ENCODE measurements at places on chromosomes 2 and 18.

DNA sequence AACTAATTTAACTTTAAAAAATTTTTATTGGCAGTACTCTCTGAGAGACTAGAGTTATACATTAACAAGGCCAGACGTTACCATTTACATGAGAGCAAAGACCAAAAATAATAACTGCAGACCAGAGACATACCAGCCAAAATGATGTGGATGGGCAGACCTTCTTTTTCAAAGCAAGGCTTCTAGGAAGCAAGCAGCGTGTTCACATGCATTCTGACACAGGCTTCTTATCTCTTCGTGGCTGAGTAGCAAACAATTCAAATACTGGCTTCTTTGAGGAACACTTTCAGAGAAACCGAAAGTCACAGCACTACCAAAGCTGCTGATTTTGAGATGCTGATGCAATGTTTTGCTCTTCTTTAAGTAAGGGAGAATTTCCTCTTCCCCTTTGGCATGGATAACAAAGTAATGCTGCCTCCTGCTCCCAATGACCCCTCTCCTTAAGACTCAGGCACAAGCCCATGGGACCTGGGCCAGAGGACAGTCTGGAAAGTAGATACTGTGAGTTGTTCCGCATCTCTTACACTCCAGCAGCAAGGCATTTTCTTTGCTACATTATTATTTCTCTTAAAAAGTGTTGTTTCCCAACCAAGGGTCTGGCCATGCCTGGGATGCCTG lies 181.9 kb downstream of the MREG start:
- DNase-seq = no peak

GRCh38 chr2:64620661-64621060 lies 33.1 kb downstream of the SERTAD2 start:
- no peak for DNase-seq

GRCh38 chr2:189552991-189553404 lies 27.6 kb downstream of the SLC40A1 start:
- no peak for DNase-seq

DNA sequence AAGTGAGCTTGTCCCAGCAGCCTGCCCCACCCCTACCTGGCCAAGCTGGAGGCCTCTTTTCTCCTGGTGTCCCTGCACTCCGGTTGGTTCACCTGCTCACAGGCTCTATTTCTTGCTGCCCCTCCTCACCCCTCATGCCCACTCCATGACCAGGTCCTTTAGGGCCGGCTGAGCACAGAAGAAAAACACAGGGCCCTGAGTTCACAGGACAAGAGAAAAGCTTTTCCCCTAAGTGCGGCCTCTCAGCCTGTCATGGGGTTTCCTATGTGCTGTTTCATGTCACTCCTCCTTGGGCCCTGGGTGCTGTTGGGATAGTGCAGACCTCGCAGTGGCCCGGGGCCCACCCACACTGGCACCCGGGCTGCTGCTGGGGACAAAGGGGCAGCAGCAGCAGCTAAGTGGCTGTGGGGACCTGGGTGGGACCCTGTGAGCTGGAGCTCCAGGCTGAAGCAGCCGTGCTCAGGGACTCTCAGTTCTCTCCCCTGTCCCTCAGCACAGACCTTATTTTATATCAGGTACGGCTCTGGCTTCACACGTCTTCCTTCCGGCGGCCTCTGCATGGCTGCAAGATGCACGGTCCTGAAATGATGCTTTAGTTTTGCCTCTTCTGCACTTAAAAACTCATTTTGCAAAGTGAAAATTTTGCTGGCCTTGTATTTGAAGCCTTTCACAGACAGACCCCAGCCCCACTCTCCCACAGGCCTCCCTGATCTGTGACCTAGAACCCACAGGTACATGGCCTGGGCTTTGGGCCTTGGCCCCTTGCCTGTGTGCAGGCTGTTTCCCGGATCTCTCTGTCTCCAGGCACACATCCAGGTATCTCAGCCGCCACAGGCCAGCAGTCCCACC lies 71.8 kb downstream of the SH3RF3 start:
- DNase-seq = no peak

DNA sequence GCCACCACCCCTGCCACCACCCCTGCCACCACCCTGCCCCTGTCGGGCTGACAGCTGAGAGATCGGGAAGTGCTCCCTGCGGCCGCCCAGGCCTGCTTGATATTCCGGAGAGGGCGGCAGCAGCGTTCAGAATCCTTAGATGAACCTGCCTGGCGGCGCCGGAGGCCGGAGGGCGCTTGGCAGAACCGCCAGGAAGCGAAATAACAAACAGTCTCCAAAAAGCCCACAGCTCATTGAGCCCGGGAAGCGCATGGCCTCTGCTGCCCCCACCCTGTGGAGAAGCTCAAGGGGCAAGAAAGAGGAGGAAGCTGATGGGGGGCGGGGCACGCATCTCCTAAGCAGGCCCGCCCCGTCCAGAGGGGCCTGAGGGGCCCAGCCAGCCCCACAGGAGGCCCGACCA lies 92.2 kb upstream of the MBOAT2 start:
- no peak for DNase-seq

DNA sequence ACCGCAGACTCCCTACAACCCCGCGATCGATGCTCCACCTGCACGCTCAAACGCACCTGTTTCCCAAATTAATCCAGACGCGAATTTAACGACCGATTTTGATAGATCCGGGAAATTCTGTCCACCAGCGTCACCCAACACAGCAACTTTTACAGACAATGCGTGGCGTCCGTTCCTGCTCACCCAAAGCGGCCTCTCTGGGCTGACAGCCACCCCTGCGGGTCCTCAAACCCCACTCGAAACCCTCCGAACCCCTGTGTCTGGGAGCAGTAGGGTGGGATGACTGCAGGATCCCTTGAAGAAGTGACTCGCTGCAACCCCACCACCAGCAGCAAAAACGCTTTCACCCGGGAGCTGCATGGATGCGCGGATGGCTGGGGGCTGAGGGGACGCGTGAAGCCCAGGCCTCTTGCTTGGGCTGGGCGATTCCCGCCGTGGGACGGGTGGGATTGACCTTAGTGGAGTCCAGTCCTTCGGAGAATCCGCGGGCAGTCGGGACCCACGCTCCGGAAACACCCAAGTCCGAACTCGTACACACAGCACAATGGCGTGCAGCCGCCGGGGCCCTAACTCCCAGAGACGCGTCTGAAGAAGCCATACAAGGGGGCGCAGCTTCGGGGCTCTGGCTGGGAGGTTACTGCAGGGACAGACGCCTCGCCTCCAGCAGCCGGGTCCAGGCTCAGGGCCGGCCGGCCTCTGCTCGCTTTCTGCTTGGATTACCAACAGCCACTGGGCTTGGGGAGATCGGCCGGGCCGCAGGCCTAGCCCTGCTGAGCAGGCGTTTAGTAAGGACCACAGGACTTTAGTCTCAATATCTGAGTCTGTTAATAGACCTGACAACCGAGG lies 31.1 kb upstream of the ATP6V1B1 start:
- DNase-seq = no peak

DNA sequence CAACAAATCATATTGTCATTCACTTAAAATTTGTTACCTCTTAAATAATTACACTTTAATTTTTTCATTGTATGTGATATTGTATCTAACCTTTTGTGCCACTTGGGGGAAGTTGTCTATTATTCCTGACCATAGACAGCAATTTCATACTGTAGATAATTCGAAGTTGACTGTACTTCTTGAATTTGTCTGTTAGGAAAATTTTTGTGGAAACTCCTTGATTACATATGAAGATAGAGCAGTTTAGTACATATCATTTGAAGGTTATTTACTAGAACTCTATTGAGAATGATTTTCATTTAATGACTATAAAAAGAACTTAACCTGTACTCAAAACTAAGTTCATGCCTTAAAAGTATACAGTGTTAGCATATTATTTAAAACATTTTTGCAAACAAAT lies 5.1 kb downstream of the DYNC1I2 start:
- DNase-seq = no peak

DNA sequence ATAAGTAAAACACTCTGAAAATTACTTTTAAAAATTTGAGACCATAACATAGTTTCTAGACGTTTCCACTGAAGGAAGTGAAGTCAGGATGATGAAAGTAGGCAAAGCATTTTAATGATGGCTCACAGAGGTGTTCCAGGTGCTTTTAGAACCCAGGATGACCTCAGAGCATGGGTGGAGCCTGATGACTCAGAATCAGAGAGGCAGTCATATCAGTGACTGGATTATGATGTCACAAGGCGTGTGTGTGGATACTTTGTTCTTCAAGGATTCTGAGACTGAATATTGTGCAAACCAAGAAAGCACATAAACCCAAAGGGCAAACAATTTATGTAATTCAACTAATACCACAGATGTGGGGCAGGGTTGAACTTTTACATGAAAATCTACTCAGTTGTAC lies 208.0 kb upstream of the FBXO11 start:
- DNase-seq = no peak

GRCh38 chr18:35139517-35139916 lies 98.3 kb downstream of the MAPRE2 start:
- DNase-seq = no peak

- no peak for DNase-seq
These were observed 7.9 kb downstream of the SF3B1 start for GRCh38 chr2:197426723-197427603.

DNA sequence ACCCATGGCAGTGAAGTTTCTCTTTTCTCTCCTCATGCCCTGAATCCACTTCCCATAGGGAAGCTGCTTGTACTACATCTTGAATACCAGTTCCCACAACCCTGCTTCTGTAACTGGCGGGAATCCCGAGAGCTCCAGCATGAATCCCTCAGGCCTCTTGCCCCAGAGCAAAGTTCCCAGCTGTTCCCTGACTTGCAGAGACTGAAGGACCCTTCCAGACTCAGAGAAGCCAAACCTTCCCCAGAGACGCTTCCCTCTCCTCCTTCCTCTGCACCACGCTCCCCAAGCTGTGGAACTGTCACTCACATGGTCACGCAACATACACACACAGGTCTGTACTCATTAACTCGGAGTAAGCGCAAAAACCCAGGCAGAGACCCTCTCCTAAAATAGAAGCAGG lies 26.4 kb downstream of the TRAPPC12 start:
- no peak for DNase-seq

DNA sequence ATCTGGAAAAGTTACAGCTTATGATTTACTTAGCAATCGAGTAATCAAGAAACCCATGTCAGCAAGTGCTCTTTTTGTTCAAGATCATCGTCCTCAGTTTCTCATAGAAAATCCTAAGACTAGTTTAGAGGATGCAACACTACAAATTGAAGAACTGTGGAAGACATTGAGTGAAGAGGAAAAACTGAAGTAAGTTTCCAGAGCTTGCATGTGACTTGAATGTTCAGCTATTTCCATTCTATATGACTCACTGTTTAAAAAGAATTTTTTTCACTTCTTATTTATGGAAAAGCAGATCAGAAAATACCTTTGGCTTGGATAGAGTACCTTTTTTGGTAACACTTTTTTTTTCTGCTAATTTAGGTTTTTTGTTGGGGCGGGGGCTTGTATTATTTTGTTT lies 70.7 kb downstream of the PMS1 start:
- no peak for DNase-seq

- no peak for DNase-seq
These were observed 8.6 kb downstream of the ZNF638 start for GRCh38 chr2:71340176-71340575.

GRCh38 chr18:3826021-3826420 lies 376.0 kb downstream of the TGIF1 start:
- DNase-seq = no peak

DNA sequence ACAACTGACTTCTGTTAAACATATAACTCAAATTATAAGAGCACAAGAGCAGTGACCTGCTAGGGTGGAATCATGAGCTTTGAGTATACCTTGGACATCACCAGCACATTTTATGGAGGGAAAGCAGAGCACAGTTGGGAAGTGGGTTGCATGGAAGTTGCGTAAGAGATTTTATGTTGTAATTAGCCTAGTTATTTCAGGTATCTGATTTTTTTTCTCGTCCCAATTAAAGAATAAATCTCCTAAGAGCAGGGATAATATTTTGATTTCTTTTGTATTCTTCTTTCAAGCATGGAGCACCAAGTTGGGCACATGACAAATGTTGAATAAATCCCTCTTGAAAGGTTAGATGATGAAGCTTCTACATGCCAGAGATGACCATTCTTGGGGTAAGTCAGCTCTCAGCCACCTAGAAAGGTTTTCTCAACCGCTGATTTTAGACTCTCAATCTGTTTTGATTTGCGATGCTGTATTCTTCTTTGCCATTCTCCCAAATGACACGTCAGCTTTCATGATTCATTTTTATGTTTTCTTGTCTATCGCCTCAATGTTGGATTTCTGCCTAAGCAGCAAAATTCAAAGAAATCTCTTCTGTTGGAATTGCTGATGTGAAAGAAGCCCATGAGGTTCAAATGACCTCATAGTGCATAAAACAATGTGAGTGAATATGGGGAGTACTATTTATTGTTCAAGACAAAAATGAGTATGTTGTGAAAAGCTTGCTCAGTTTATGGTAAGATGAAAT lies 15.3 kb upstream of the FN1 start:
- DNase-seq = no peak

- no peak for DNase-seq
These were observed 45.5 kb upstream of the SCN7A start for GRCh38 chr2:166539340-166540162.

- DNase-seq = no peak
These were observed 17.5 kb upstream of the HPCAL1 start for GRCh38 chr2:10285191-10285555.

DNA sequence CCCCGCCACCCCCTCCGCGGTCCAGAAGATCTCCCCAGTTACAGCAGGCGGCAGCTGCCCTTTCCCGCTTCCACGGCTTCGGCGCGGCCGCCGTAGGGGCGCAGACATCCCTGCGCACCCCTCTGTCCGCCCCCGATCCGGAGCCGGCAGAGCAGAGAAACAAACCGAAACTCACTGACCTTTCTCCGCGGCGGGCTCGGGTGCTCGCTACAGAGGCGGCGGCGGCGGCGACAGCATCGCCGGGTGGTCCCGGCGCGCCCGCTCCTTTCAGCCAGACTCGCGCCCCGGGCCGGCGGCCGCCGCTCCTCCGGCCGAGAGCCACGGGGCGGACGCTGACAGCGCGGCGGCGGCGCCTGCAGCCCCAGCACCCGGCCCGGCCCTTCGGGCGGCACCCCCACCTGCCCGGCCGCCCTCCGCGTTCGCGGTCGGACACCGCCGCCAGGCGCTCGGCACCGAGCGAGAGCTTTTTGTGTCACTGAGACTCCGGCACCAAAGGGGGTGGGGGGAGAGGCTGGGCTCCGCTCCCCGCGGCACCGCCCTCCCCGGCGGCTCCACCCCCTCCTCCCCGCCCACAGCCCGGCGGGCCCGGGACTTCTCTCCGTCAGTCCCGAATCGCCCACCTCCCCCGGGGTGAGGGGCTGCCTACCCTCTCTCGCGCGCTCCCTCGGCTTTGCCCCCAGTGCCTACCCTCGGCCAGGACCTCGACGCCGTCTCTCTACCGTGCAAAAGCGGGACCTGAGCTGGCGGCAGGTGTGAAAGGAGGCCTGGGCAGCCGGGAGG lies 1.4 kb upstream of the RNF152 start:
- DNase-seq = peak; percentile 87

GRCh38 chr2:11129598-11130449 lies 25.4 kb upstream of the SLC66A3 start:
- DNase-seq = peak; percentile 25

GRCh38 chr2:158778243-158778642 lies 16.9 kb upstream of the DAPL1 start:
- no peak for DNase-seq

GRCh38 chr2:216242365-216242764 lies 129.9 kb downstream of the MARCHF4 start:
- DNase-seq = peak; percentile 40

GRCh38 chr2:177810906-177811305 lies 261.7 kb downstream of the PDE11A start:
- DNase-seq = no peak

All from uterus (tissue), 4 donors.